ENCODE measurements at places on chromosomes 2 and 18. TPM values are rescaled to one million over a fixed set of nuclear protein-coding genes. Genes with fewer than 3 reads are reported as not detected.

The PRKAG3 gene
- 1.0 TPM for total RNA-seq

The PFN4 gene
- 0.93 TPM for total RNA-seq

The ITPRIPL1 gene
- total RNA-seq: 1.9 TPM

The ST8SIA5 gene
- 0.29 TPM for total RNA-seq

The DSG4 gene
- not detected for total RNA-seq

The EGR4 gene
- total RNA-seq: not detected

The TLX2 gene
- not detected for total RNA-seq

The SPIRE1 gene
- total RNA-seq: 48.5 TPM

The PRSS56 gene
- not detected for total RNA-seq

The FOXI3 gene
- total RNA-seq: not detected

GRCh38 chr2:232772531-232772930 lies 3.8 kb downstream of the KCNJ13 start:
- no peak for DNase-seq

DNA sequence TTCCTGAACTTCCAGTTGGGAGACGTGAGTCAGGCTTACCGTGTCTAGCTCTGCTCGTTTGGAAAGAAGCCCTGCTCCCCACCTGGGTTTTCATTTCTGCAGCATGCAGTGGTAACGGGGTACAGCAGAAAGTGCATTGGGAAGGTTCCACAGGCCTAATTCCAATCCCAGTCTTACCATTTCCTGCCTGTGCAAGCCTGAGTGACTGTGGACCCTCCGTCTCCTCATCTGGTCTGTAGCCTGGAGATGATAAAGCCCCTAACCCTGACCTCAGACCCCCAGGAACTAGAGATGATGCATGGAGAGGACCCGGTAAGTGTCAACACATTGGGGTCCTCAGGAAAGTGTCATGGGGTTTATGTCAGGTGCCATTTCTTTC lies 5.8 kb upstream of the PSD4 start:
- DNase-seq: no peak

DNA sequence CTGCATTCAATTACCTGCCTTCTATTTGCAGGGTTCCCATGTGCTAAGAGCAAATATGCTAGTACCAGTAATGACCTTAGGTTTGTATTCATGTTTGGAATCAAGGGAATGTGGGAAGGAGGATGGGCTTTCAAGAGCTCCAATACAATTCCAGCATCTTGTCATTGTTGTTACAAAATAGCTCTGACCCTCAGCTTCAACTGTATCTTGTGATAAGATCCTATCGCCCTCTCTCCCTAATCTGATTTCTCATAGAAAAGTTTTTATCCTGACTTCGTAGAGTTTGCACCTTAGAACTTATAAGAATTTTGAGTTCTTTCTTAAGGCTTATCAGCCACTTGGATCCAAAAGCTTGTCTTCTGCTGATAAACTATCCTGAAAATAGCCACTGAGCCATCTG lies 749.5 kb upstream of the ACVR2A start:
- DNase-seq: no peak

GRCh38 chr2:59027320-59027719 lies 786.2 kb upstream of the FANCL start:
- no peak for DNase-seq

DNA sequence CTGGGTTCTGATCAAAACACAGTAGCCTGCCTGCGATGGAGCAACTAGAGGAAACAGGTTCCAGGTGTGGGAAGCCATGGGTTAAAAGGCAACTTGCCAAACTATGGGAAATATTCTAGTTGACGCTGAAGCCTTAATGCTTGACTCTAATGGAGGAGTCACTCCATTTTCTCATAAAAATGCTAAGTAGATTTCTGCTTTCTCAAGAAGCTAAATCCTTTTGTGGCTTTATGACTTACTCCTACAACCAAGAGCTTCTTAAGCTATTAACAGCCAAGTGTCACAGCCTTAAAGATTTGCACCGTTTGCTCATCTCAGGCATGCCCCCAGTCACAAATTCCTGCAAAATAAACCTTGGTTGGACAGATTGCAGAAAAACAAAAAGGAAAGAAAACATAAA lies 25.2 kb downstream of the ANKRD44 start:
- no peak for DNase-seq

- peak; percentile 65 for DNase-seq
These were observed 176.0 kb downstream of the ACKR3 start for GRCh38 chr2:236745420-236746210.

GRCh38 chr2:56021136-56021474 lies 97.5 kb upstream of the EFEMP1 start:
- DNase-seq: no peak

GRCh38 chr2:68753318-68753717 lies 18.7 kb downstream of the ARHGAP25 start:
- DNase-seq: no peak

DNA sequence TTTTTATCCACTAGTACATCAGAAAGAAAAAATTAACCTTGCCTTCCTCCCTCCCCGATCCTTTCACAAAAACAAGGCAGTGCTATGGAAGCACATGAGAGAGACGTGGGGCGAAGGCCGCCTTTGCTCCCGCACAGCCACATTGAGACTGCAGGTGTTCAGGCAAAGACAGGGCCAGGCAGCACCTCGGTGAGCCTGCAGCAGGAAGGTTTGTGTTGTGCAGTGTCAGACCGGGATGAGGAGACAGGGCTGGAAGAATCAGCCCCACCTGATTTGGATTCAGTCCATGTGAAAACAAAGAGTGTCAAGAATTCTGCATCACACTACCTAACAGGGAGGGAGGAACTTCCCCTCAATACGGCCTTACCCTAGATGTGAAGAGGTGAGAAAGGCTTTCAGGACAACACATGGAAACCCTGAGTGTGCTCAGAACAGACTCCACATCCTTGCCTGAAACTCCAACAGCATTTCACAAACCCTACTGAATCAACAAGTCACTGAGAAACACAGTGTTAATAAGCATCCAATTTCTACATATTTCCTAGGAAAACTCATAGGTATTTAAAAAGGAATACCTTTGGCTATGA lies 59.6 kb downstream of the HDAC4 start:
- DNase-seq: no peak

DNA sequence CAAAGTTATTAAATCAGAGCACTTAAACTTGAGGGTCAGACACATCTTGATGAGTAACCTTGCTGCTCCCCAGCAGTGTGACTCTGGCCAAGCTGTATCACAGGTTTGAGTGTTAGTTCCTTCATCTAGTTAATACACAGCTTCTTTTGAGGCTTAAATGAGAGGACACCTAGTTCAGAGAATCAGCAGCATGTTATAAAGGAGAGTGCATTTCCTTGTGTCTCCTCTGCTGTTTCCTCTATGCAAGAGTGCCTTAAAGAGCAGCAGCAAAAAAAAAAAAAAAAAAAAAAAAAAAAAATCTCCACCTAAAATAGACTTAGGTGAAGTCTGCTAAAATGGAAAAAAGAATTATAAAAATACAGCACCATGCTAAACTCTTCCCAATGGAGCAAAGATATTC lies 261.9 kb downstream of the TCF4 start:
- DNase-seq: no peak

- DNase-seq: no peak
These were observed 14.4 kb upstream of the GPR17 start for GRCh38 chr2:127631541-127631996.

- no peak for DNase-seq
These were observed 20.7 kb downstream of the KCNIP3 start for GRCh38 chr2:95317665-95318425.

DNA sequence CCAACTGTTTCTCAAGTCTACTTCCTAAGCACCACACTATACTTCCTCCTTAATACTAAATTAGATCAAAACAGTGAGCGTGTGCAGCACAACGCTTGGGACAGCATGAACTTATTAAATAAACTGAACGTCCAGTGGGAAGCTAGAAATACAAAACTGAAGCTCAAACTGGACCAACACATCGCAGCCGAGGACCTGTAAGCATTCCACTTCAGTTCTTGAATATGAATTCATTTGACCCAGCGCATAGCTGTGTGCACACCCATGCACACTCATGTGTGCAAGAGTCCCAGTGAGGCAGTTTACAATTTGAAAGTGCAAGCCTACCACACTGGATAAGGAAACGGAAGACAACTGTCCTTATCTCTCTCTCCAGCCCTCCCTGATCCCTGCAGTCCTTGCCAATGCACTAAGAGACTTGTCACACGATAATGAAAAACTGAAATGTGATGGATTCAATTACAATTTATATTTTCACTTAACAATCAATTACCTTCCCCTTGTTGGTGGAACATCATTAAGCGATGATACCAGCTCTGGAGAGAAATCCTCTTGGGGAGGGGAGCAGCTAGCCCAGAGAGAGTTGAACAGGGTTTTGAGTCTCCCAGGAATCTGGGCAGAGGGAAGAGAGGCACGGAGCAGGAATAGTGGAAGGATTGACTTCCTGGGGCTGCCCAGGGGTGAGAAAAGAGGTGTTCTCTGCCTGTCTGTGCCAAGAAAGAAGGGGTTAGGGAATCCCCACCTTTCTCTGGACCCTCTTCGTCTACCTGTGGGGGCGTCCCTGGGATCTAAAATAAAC lies 186.5 kb upstream of the KLHL29 start:
- no peak for DNase-seq

DNA sequence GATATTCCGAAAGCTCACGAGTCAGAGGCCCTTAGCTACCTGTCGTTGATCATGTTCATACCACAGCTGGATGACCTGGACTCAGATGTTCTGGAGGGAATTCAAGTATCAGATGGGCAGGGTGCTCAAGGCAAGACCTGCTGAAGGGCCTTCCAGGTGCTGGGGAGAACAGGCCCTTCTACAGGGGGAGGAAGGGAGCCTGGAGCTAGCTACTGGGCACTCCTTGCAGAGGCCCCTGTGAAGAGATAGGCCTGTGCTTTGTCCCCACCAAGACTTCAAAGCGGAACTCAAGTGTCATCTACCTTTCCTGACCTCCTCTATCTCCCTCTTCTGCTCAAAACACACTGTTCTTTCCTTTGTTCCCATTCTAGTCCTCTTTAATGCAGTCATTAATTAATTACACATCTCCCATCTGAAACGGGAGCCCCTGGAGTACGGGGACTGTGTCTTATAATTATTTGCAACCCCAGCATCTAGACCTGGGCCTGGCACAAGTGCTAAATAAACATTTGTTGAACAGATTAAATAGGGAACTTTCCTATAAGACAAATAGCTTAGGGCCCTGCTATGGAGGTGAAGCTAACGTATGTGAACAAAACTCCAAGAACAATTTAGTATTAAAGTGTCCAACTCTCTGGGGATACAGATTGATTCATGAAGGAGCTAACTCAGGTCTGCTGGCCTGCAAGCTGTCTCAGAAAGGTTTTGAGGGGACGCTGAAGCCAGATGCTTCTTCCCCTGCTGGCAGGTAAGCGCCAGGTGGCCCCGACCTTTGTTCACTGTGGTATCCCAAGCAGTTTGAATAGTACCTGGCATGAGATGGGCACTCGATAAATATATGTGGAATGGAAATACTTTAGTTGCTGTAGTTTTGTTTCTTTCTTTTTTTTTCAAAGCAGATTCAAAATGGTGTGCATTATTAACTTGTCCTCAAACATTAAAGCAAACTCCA lies 22.0 kb downstream of the RHOB start:
- no peak for DNase-seq

GRCh38 chr18:3177902-3178687 lies 41.7 kb downstream of the MYOM1 start:
- DNase-seq: peak; percentile 89

GRCh38 chr18:49459404-49460171 lies 857 bp downstream of the DYM start:
- no peak for DNase-seq

GRCh38 chr2:136362676-136363390 lies 244.9 kb upstream of the CXCR4 start:
- DNase-seq: no peak

GRCh38 chr2:161170958-161171932 lies 11.0 kb downstream of the TANK start:
- no peak for DNase-seq

DNA sequence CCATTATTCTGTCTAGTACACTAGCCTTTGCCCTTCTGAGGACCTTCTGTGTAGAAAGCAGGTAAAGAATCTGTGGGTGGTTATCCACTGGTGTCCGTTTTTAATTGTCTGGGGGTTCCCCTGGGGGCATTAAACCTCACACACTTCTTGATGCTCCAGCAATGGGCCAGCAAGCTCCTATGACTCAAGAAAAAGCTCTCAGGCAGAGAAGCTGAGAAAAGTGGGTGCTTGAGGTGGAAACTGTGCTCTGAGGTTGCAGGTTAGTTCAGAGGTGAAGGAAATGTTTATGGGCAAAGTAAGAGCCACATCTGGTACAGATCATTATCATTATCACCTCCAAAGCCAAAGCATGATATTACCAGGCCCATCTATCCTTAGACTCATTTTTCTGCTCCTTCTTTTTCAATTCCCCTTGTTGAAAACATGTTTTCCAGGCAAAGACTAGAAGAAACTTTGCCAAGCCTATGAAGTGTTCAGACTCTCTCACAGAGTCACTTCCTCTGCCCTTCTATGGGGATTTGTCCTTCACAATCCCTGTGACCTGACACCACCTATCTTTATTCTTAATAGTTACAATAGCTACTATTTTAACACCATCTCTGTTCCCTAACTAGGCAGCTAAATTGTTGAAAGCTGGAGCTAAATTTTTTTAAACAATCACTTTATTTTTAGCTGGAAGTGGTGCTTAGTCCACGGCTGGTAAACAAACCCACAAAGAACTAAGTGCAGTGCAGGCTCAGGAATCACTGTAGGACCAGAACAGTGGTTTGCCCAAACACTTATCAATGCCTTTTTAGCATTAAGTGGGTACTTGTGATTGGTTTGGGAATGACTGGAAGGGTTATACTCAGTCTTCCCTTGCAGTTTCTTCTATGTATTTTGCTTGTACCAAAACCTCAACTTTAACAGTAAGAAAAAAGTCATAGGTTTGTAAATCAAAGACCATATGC lies 512.8 kb upstream of the POU3F3 start:
- DNase-seq: no peak

Measured in aorta (tissue), 5 donors.